ENCODE measurements at places on chromosomes 3 and 15.

DNA sequence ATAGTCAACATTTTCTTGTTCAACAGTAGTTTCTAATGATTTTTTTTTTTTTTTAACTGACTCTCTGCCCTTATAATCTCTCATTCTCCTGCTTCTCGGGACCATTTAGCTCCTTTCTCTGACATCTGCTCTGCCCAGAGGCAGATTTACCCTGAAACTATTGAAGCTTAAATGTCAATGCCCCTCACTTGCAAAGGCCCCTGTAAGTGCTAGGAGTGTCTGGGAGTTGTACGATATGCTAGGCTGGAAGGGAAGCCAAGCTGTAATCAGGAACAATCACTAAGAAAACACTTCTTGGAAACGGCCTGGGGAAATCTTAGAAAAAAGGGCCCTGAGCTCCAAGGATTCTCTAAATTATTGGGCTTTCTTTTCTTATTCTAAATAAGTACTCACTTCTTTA lies 5.8 kb upstream of the PLOD2 start:
- no peak for DNase-seq
- no peak overlapping the region for H3K4me3 ChIP-seq
- no peaks in the 10 kb centered on the region for H3K36me3 ChIP-seq
- H3K27me3 ChIP-seq = peaks cover 6% of the 10 kb centered on the region
- H3K27ac ChIP-seq = no peak overlapping the region

GRCh38 chr3:111882799-111883198 lies 23.7 kb downstream of the PHLDB2 start:
- peaks cover 5% of the 10 kb centered on the region for H3K27me3 ChIP-seq
- H3K27ac ChIP-seq = no peak overlapping the region

DNA sequence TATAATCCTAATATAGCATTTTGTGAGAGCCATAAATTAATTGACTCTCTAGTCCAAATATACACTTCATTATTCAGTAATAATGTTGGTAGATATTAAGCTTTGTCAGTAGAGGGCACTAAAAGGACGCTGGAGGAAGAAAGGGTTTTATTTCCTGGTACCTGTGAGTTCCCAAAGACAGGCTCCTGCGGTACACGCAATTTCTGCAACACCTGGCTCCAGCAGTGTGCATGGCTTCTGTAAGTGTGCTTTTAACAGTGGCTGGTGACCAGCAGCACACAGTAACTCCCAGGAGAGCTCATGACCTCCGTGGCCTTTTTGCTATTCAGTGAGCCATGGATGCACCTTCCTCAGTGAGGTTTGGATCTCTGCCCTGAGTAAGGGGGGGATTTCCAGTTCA lies 338.3 kb upstream of the ZNF385D start:
- DNase-seq = no peak
- no peaks in the 10 kb centered on the region for H3K4me1 ChIP-seq
- no peak overlapping the region for H3K4me3 ChIP-seq
- no peaks in the 10 kb centered on the region for H3K36me3 ChIP-seq
- no peaks in the 10 kb centered on the region for H3K27me3 ChIP-seq

DNA sequence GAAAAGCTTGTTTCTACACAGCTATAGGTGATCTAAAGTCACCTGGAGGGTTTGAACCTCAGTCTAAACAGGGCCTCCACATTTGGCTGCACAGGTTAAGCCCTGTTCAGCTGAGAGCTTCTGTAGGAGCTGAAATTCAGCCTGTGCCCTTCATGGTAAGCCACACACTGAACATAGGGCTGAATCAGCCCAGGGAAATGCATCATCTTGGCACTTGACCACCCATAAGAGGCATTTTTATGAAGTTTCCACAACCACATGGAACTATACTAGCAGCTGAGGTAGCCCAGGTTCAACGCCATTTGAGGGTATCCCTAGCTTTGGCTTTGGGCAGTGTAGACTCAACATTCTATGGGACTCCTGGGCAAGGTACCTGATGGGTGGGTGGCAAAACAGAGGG lies 126.8 kb downstream of the FAM174B start:
- H3K4me1 ChIP-seq = peaks cover 2% of the 10 kb centered on the region
- H3K27ac ChIP-seq = no peak overlapping the region
- no peaks in the 10 kb centered on the region for H3K36me3 ChIP-seq
- no peak overlapping the region for H3K4me3 ChIP-seq
- DNase-seq = no peak
- H3K27me3 ChIP-seq = peaks cover 8% of the 10 kb centered on the region

DNA sequence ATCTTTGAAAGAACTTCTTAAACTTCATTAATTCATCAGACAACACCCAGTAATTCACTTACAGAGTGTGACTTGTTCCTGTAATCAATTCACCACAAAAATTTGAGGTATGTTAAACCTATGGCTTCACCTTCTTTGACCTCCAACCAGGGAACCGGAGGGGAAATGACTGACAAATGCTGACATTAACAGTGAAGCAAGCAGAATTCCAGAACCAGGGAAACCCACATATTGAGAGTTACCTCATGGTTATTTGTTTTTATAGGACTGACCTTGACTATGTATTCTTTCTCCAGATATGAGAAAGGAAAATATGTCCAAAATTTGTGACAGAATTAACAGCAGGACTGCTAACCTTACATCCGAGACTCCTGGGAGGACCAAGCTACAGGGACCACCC lies 2.7 kb downstream of the P3H2 start:
- H3K36me3 ChIP-seq = peaks cover 3% of the 10 kb centered on the region
- no peak overlapping the region for H3K27ac ChIP-seq
- H3K4me1 ChIP-seq = peaks cover 6% of the 10 kb centered on the region
- DNase-seq = no peak
- H3K4me3 ChIP-seq = no peak overlapping the region
- peaks cover 17% of the 10 kb centered on the region for H3K27me3 ChIP-seq

GRCh38 chr15:43383070-43383469 lies 12.2 kb downstream of the TUBGCP4 start:
- no peak overlapping the region for H3K4me3 ChIP-seq
- H3K27me3 ChIP-seq = no peaks in the 10 kb centered on the region
- no peak for DNase-seq

- no peaks in the 10 kb centered on the region for H3K36me3 ChIP-seq
- DNase-seq = no peak
- H3K27ac ChIP-seq = no peak overlapping the region
- H3K27me3 ChIP-seq = peaks cover 2% of the 10 kb centered on the region
- no peak overlapping the region for H3K4me3 ChIP-seq
- no peaks in the 10 kb centered on the region for H3K4me1 ChIP-seq
Observed at GRCh38 chr15:88185584-88185983, 71.0 kb downstream of the NTRK3 start.

- H3K4me3 ChIP-seq = no peak overlapping the region
- no peak overlapping the region for H3K27ac ChIP-seq
- H3K4me1 ChIP-seq = peaks cover 5% of the 10 kb centered on the region
- no peaks in the 10 kb centered on the region for H3K27me3 ChIP-seq
Observed at GRCh38 chr3:170137986-170138385, 43.5 kb downstream of the PHC3 start.

All from memory B cell (primary cell).